ENCODE measurements at places on chromosomes 7 and 10.

- DNase-seq = no peak
Observed at GRCh38 chr7:110010359-110010758, 1080.6 kb upstream of the LRRN3 start.

DNA sequence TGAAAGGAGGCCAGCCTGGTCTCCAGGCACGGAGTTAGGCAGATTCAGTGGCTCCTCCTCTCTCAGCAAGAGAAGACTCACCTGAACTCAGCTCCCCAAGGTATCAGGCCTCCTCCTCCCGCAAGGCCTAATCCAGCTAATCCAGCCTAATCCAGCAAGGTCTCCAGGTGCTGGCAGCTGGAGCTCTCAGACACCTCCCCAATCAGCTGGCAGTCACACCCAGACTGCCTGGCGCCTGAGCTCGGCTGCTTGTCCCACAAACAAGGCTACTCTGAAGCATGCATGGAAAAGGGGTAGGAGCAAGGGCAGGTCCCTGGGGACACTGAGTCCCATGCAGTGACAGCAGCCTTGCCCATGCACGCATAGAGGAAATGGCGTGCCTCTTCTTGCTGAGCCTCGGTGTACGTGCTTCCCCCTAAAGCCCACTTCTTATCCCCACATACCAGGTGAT lies 3.3 kb upstream of the OPN4 start:
- no peak for DNase-seq

- no peak for DNase-seq
Observed at GRCh38 chr10:4868357-4868657, 42.3 kb downstream of the AKR1E2 start.

GRCh38 chr7:33926535-33926934 lies 21.2 kb downstream of the BMPER start:
- no peak for DNase-seq

- no peak for DNase-seq
Observed at GRCh38 chr10:26755443-26755903, 58.0 kb downstream of the PDSS1 start.

GRCh38 chr7:48035967-48036478 lies 680 bp downstream of the C7orf57 start:
- no peak for DNase-seq

Measured in T-helper 2 cell (primary cell).